Activated CD4-positive, alpha-beta T cell treated with anti-CD3 and anti-CD28 coated beads, Interleukin-2, amount 10 ng/mL, durations not matched to agents 24 days and 14 days (primary cell): ENCODE measurements at places on chromosomes 3 and 15. TPM values are rescaled to one million over a fixed set of nuclear protein-coding genes. Genes with fewer than 3 reads are reported as not detected.

DNA sequence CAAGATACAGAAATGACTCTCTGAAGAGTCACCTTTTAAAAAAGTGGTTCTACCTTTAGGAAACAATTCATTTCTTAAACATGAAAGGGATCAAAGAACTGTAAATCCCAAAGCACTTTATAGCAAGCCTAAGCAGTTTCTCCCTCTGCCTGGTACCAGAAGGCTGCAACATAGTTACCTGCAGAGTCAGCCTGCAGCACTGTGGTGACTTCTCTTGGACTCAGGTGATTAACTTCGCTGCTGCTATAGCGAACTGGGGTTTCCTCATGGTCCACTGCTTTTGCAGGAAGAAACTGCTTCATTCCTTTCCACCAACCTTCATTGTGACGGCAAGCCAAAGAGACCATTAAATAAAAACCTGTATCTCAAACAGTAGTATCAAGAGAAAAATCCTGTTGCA, 37.3 kb downstream of the ST3GAL6 start:
- DNase-seq, result no peak
- no peaks in the 10 kb centered on the region for H3K4me1 ChIP-seq
- no peaks in the 10 kb centered on the region for H3K36me3 ChIP-seq
- H3K27me3 ChIP-seq, result no peaks in the 10 kb centered on the region
- H3K4me3 ChIP-seq, result no peak overlapping the region

DNA sequence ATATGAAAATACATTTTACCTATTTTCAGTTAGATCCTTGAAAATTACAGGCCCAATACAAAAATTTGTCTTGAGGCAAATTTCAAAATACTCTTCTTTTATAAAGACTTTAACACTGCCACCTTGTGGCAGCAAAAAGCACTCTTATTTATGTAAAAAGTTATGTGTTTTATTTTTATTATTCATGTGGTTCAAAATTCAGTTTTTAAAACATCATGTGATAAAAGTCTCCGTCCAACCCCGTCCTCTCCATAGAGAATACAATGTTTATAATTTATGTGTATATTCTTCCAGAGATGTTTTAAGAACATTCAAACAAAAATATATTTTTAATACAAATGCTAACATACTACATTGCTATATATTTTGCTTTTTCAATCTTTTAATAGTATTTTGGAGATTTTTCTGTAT, 36.9 kb upstream of the TRIM59 start:
- no peak overlapping the region for H3K27ac ChIP-seq
- H3K4me1 ChIP-seq, result peaks cover 6% of the 10 kb centered on the region
- no peak overlapping the region for H3K4me3 ChIP-seq
- DNase-seq, result peak; percentile 64
- H3K27me3 ChIP-seq, result peaks cover 2% of the 10 kb centered on the region
- no peaks in the 10 kb centered on the region for H3K36me3 ChIP-seq

DNA sequence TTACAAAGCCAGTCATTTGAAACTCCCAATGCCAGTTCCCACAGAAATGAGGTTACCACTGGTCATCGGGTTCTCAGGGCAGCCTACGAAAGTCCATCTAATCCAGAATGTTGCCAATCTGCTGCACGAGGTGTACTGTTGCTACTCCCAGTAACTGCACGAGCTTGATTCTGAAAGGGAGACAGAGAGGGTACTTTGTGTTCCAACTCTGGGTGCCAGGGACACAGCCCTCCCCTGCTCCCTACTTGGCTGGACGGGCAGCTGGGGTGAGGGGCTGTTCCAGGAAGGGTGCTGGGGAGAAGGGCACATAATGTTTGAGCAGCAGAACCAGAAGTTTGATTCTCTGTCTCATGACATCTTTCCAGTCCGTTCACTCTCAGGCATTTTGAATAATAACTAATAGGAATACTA, 27.1 kb upstream of the OSBPL11 start:
- H3K36me3 ChIP-seq, result no peaks in the 10 kb centered on the region
- H3K27ac ChIP-seq, result no peak overlapping the region
- H3K4me1 ChIP-seq, result no peaks in the 10 kb centered on the region

Gene PAK6
- 0.33 and 0.54 TPM in 2 replicates for total RNA-seq

Gene POMGNT2
- total RNA-seq, result 8.3 and 8.8 TPM in 2 replicates
